ENCODE measurements at places on chromosomes 4 and X. TPM values are rescaled to one million over a fixed set of nuclear protein-coding genes. Genes with fewer than 3 reads are reported as not detected.

Gene SSX4B
- not detected for total RNA-seq

Gene OPHN1
- total RNA-seq: not detected

Gene SHROOM4
- total RNA-seq: not detected

Gene TBC1D25
- total RNA-seq: 15.2 TPM

Gene PAK3
- total RNA-seq: 0.31 TPM

Gene ARMCX5
- 8.8 TPM for total RNA-seq

All from CD8-positive, alpha-beta memory T cell (primary cell).